HCEC 1CT (cell line): ENCODE measurements at places on chromosomes 5 and 9.

DNA sequence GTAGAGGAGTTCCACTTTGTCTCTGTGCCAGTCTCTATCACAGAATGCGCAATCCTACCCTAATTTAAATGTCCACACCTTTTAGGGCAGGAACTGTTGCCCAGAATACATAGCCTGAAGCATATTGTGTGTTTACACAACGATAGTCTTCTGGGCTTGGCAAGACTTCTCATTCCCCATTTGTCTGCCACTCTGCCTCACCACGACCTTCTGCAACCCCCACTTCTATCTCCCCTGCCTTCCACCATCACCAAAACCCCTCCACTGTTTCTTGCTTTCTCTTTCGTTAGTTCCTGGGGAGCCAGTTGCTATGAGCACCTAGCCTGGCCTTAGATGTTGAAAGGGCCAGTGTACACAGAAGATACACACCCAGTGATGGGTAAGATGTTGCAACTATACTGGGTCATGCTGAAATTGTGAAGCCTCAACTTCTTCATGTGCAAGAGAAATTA is 883 bp upstream of the RNF145 start:
- no peak for DNase-seq

GRCh38 chr5:23994581-23995370 is 487.4 kb downstream of the PRDM9 start:
- DNase-seq = no peak

DNA sequence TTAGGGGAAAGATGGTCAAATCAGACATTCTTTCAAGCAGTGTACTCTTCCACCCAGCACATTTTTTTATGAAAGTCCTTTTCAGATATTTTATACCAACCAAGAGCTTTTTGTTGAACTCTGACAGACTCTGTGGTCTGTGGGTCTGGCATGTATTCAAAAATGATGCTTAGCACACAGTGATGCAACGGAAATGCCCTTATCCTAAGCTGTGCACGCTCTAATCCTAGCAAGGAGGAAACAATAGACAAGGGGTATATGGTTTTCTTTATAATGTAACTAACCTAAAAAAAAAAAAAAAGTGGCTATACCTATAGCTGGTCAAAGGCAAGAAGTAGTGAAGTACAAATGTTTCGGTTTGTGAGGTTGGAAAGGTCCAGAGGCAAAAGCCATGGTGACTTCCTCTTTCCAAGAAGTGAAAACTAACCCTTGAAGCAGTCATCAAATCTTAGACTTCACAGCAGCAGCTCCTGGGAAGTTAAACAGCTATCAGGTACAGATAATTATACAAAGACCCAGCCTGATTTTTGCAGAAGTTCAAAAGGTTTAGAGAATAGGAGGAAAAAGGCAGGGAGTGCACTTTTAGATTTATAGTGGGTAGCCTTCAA is 82.5 kb downstream of the SEMA6A start:
- peak; percentile 86 for DNase-seq

DNA sequence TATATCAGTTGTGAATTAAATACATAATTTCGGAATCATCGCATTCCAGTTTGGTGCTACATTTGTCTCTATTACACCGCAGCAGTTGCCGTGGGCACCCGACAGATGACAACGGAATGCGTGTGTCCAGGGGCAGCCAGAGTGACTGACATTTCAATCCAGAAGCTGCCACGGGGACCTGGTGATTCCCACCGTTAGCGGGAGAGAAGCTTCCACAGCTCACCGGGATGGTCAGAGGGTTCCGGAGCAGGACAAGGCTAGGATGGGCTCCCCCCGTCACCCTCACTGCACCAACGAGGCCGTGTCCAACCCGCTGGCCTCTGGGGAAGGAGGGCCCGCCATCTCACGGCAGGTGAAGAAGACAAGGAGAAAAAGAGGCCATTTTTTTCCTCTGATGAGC is 86.8 kb downstream of the GTF3C4 start:
- DNase-seq = no peak

- no peak for DNase-seq
Measured at GRCh38 chr9:129253803-129254381, 75.8 kb upstream of the IER5L start.

GRCh38 chr5:32790411-32790951 is 79.4 kb downstream of the NPR3 start:
- DNase-seq = peak; percentile 50

DNA sequence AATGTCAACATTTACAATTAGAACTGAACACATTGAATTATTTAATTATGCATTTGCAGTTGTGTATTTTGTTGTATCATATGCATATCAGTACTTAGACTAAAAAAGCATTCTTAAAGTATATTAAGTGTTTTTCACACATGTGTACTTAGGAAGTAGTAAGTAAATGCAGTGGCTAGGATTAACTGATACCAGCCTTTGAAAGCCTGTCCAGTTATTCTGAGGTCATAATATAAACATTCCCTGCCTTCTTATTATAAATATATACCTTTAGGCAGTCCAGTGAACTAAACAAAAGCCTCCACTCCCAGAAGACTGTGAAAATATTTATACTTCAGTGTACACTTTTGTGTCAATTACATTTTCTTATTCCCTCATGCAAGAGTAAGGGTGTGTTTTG is 83.8 kb downstream of the TLE4 start:
- no peak for DNase-seq

DNA sequence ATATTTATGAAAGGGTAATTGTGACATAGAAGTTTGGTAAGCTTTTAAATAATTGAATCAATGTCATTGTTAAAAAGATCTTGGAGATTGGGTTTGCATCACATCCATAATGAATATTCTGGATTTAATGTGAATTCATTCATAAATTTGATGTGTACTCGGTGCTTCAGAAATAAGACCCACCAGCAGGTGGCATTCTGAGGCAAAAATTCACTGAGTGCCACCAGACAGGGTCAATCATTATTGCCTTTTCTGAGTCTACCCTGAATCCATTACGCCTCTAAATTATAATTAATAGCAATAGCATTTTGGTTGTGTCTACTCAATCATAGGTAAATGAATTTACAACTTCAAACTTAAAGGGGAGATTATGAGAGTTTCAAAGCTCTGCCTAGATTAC is 1.0 kb downstream of the TRPC7 start:
- no peak for DNase-seq
